Activated T-helper 2 cell treated with anti-CD3 and anti-CD28 coated beads, Interferon-gamma antibody, Interleukin-2, Interleukin-4, amounts not matched to agents 10 μg/mL and 5 μg/mL and 100 μg/mL, durations not matched to agents 14 hours and 24 hours and 36 hours (primary cell): ENCODE measurements at places on chromosomes 3 and 15.
A peak's percentile ranks its signal among the peaks of the same experiment; 100 is the strongest.

DNA sequence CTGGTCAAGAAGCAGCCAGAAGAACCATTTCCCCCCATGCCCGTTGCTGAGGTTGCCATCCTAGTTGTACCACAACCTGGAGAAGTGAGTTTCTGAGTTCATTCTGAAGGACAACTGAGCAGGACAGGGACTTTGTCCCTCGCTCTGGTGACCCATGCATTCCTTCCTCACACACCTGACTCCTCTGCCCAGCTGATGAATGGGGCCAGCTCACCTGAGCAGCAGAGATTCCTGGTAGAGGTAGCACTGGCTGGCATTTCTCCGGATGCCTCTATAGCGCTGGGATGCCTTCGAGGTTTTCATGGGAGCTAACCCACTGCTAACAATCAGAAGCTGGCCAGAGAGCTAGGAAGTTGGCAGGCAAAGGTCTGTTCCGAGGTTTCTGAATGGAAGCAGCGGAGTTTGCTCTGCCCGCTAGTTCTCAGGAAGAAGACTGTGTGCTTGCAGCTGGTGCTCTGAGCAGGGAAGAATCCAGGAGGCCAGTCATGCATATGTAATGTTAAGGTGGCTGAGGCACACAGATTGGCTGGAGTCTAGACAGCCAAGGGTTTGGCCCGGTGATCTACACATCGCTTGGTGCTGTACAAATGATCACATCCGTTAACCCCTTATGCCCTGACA lies at the start of gene TMC3:
TMC3 (minus strand) TSS at position 439 of the 621 bp plus-strand sequence; CDS start at position 303, 136 bp downstream.
- DNase-seq: no peak

- DNase-seq: peak; percentile 29
These were observed 734 bp downstream of the TBL1XR1 start for GRCh38 chr3:177196456-177197040.

DNA sequence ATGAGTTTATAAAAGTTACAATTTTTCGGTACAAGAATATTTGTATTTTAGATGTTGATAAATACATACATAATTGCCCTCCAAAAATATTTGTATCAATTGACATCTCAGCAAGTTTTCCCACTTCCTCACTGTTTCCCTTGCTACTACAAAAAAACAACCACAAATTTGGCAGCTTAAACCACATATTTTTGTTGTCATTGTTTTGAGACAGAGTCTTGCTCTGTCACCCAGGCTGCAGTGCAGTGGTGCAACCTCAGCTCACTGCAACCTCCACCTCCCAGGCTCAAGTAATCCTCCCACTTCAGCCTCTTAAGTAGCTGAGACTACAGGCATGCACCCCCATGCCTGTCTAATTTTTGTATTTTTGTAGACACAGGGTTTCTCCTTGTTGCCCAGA lies 162.8 kb upstream of the RARB start:
- no peak for DNase-seq

- DNase-seq: peak; percentile 69
These were observed 2.6 kb upstream of the TIGIT start for GRCh38 chr3:114290911-114291901.

- DNase-seq: no peak
These were observed 116.9 kb upstream of the NMNAT3 start for GRCh38 chr3:139794469-139795265.

DNA sequence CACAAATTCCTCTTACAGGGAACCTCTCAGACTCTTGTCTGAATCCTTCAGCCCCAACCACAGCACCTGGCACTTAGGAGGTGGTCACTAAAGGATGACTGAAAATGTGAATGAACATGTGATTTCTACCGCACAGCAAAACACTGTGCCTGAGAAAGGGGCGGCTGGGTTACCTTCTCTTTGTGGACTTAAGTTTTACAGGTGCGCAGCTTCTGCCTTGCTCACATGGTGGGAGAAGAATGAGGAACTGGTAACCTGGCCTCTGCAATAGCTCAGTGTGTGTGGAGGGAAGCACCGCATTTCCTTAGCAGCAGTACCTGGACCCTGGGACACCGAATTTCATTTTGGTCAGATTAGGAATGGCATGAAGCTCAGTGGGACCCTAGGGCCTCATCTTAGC lies 9.8 kb upstream of the ETV5 start:
- DNase-seq: no peak

DNA sequence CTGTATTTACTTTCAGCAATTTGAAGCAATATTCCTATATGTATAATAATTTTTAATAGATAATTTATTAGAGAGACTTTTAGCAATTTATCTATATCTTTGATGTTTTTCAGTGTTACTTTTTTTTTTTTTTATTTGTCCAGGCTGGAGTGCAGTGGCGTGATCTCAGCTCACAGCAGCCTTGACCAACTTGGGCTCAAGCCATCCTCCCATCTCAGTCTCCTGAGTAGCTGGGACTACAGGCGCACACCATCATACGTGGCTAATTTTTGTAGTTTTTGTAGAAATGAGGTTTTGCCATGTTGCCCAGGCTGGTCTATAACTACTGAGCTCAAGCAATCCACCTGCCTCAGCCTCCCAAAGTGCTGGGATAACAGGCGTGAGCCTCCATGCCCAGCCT lies 25.3 kb upstream of the SLTM start:
- DNase-seq: no peak

DNA sequence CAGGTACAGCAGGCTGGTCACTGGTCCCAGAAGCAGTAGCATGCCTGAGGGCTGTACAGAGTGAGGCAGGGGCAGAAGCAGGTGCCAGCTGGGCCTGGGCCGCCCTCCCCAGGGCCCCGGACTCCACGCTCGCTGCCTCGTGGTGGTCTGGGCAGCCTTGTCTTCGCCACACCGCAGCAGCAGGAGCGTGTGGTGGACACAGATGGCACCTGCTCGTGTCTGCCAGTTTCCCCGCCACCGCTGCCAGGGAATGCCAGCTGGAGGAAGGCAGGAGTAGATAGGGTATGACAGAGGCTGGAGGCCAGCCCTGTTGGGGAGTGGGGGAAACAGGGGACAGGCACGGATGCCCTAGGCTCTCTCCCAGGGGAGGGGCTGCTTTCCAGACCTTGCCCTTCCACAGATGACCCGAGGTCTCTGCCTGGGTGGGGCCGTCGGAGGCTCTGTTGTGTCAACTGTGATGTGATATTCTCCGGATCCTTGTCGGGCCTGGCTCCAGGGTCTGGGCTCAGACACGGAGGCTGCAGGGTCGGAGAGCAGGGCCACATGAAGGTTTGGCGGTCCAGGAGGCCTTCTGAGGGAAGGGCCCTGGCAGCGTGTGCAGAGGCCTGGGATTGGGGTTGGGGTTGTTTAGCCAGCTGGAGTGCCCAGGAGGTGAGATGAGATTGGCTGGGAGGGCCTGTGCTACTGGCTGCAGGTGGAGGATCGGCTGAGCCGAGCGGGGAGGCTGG lies 33.6 kb downstream of the GOLGA6L10 start:
- DNase-seq: no peak

DNA sequence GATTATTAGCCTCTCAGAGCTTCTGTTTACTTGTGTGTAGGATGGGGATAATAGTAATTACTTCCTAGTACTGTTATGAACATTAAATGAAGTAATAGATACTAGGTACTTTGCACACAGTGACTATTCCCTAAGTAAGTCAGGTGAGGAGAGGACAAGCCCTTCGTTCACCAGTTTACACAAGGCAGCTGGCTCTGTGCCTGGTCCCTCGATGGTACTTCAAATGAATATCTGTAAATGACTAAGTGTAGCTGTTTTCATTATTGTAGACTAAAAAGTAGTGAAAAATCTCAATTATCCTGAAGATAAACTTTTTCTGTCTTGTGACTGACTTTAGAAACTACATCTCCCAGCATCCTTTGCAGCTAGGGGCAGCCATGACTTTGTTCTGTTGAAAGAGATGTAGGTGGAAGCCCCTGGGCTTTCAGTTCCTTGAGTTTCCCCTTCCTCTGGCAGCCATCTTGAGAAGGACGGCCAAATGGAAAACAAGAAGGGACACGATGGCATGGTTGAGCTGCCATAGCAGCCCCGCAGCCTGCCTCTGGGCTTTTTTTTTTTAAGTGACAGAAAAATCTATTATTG lies 11.7 kb upstream of the WNT7A start:
- DNase-seq: no peak

GRCh38 chr3:120985242-120985641 lies 77.2 kb downstream of the STXBP5L start:
- no peak for DNase-seq

DNA sequence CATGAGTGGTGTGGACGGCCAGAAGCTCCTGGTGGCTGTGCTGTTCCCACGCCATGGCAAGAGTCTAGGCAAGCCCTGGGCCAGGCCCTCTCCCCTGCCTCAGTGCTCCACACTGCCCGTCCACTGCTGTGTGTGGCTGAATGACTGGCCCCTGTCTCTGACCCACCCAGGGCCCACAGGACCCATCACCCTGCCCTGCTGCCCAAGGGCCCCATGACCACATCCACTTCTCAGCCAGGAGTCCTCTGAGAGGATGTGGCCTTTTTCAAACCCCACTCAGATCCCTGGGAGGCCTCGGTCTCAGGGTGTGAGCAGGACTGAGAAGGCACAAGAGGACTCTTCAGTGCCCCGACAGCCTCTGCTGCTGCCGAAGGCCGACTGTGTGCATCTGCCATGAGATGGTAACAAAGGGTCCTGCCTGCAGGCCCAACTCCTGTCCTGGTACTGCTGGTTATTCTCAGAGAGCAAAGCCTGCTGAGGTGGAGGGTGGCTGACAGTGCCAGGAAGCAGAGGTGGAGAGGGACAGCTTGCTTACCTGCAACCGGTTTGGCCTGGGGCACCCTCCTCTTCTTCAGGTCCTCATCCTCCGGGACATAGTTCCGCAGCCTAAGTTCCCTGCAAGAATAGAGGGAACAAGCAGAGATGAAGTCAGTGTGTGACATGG lies 47.5 kb downstream of the PTH1R start:
- DNase-seq: no peak

DNA sequence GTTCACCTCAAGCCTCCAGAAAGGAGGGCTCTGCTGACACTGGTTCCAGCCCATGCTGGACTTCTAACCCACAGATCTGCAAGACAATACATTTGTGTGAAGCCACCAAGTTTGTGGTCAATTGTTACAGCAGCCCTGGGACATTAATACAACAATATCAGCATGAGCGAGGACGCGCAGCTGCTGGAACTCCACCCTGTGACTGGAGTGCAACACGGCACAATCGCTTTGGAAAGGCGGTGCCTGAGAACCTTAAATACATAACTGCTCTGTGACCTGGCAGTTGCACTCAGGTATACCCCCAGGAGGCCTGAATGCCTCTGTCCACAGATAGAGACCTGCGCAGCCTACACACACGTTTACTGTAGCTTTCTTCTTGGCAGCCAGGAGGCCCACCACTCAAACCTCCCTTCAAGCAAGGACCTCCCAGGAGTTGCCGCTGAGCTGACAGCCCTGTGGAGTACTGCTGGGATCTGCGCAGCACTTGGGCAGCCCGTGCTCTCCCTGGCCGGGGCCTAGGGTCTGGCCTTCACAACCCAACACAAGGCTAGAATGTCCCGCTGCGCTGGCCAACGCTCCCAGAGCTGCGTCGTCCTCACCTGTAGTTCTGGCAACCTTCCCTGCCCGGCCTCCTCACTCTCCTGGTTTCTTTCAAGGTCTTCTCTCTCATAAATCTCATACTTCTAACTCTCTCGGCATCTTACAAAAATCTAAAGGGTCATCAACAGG lies 8.3 kb downstream of the MRPS25 start:
- no peak for DNase-seq

DNA sequence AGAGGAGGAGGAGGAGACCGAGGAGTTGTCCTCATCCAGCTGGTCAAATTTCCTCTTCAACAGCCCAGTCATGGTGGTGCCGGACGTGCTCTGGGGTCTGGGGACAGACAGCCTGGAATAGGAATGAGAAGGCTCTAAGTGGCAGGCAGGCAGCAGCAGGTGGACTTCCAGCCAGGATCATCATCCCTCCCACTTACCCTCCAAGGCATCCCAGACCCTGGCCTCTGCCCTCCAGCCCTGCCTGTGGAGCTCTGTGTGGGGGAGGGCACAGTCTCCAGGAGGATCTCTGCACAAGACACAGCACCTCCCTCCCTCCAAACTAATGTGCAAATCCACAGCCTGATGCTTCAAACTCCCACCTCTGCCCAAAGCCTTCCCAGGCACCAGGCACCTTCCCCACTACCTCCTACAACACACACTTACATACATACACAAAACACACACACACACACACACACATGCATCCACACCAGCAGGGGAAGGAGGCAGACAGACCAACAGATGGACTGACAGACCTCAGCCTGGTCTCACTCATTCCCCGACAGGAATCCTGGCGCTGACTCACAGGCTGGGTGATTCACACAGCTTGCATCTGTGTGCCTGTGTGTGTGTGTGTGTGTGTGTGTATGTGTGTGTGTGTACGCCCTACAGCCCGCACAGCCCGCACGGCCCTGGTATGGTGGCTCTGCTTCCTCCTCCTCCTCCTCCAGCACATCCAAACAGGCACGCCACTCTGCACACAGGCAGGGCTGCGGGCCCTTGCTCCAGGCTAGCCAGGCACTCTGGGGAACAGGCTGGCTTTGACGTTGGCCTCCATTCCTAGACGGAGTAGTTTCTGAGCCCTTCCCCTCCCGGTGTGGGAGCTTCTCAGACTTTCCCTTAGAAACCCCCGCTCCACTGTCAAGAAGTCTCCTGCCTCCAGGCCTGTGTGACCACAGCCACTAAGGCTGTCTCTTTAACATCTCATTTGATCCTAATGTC lies 6.5 kb downstream of the CSRNP1 start:
- DNase-seq: peak; percentile 65

GRCh38 chr3:12560505-12561190 lies 3.8 kb downstream of the MKRN2 start:
- no peak for DNase-seq

- DNase-seq: no peak
These were observed 192.9 kb upstream of the CADPS start for GRCh38 chr3:63067999-63068645.

GRCh38 chr3:157103280-157103679 lies 56.7 kb downstream of the CCNL1 start:
- DNase-seq: no peak

DNA sequence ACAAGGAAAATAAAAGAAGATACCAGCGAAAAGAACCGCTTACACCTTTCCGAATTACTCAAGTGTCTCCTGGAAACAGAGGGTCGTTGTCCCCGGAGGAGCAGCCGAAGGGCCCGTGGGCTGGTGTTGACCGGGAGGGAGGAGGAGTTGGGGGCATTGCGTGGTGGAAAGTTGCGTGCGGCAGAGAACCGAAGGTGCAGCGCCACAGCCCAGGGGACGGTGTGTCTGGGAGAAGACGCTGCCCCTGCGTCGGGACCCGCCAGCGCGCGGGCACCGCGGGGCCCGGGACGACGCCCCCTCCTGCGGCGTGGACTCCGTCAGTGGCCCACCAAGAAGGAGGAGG lies 325 bp downstream of the ALCAM start:
- DNase-seq: peak; percentile 38

- DNase-seq: no peak
These were observed 5.5 kb upstream of the BUB1B start for GRCh38 chr15:40155270-40155910.

- DNase-seq: no peak
These were observed 38.6 kb upstream of the RAB6B start for GRCh38 chr3:133934073-133934970.

GRCh38 chr3:126854666-126855065 lies 128.2 kb upstream of the PLXNA1 start:
- no peak for DNase-seq

DNA sequence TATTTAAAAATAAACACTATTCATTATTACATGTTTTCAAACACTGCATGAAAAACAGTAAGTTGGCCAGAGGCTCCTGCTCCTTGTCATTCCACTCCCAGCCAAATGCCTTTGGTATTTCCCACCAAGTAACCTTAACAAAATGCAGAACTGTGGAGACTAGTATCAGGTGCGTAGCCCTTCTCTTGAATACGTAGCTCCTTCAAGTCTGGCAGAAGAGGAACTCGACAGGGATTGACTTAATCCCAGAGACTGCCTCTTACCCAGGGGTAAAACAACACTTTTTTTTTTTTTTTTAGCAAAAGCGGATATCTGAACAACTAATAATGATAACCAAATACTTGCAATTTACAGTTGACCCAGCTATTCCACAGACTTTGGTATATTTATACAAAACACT lies 738 bp downstream of the COMMD2 start:
- DNase-seq: no peak
